8988T (cell line): ENCODE measurements at places on chromosomes 2 and 18.

DNA sequence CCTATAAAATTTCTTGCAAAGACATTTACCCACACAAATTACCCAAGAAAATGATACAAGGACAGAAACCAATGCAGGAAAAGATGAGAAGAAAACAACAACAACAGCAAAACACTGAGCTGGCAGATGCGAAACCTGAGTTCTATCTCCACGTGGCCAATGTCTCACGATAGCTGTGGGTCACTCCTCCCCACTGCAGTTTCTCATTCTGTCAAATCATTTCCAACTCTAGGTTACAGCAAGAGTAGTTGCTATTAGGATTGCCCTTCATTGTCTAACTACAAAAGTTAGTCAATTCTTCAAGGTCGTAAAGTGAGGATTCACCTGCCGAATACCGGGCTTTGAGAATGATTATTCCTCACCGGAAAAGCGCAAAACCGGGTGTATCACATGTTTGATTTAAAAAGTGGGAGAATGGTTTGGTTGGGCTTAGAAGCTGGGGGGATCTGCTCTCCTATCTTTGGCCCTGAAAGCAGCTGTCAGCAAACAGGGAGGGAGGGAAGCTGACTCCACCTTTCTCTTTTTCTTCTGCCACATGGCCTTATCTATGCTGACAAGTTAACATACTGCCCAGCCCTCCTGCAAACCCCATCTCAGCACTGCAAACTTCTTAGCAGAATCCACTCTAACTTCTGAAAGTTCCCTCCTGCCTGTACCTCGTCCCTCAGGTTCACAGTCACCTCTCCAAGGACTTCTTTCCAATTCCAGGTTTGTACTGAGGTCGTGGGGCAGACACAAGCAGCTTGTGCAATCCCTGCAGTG, 473.0 kb downstream of the SOX11 start:
- DNase-seq: no peak

- DNase-seq: no peak
These were observed 35.9 kb downstream of the FHOD3 start for GRCh38 chr18:36333414-36333813.

GRCh38 chr2:170967553-170967952, 38.5 kb downstream of the GORASP2 start:
- DNase-seq: no peak

- no peak for DNase-seq
These were observed 33.4 kb downstream of the XRCC5 start for GRCh38 chr2:216142540-216142939.

GRCh38 chr2:144154205-144154604, 365.7 kb downstream of the ZEB2 start:
- DNase-seq: no peak

DNA sequence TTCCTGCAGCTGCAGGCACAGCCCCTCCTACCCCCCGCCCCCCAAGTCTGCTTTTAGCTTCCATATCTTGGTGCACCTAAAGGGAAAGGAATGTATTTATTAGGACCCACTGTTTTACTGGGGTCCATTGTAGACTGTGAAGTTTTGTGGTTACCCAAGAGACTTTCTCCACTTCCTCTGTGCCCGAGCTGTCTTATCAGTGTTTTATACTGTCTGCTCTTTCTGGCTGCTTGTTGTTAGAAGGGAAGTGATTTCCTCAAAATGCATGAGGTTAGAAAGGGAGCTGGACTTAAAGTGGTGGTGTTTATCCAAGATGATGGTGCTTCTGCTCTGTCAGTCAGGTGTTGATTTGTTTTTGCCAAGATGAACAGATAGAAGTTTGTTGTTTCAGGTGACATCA, 85.0 kb downstream of the PTH2R start:
- DNase-seq: no peak

DNA sequence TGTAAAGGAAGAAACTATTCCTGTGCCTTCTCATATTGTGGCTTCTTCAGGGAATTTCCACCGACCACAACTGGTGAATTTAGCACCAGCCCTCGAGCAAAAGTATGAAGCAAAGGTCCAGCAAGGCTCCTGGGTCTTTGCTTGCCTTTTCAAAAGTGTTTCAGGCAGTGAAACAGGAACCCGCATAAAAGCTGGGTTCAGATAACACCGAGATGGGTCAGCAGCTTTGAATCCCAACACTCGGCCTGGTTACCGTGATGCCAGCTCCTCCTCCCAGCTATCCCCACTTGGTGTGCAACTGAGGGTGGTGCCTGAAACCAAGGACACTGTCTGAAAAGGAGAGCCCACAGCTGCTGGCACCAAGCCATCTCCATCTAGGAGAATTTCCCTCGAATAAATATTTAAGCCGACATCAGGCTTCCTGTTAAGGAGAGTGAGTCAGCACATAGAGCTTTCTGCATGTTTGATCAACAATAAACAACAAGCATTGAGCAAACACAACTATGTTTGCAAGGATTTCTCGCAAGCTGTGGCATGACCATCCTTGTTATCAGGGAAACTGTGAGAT, 69.5 kb downstream of the ANTXR1 start:
- no peak for DNase-seq

GRCh38 chr2:68046642-68047240, 16.1 kb downstream of the C1D start:
- DNase-seq: no peak

DNA sequence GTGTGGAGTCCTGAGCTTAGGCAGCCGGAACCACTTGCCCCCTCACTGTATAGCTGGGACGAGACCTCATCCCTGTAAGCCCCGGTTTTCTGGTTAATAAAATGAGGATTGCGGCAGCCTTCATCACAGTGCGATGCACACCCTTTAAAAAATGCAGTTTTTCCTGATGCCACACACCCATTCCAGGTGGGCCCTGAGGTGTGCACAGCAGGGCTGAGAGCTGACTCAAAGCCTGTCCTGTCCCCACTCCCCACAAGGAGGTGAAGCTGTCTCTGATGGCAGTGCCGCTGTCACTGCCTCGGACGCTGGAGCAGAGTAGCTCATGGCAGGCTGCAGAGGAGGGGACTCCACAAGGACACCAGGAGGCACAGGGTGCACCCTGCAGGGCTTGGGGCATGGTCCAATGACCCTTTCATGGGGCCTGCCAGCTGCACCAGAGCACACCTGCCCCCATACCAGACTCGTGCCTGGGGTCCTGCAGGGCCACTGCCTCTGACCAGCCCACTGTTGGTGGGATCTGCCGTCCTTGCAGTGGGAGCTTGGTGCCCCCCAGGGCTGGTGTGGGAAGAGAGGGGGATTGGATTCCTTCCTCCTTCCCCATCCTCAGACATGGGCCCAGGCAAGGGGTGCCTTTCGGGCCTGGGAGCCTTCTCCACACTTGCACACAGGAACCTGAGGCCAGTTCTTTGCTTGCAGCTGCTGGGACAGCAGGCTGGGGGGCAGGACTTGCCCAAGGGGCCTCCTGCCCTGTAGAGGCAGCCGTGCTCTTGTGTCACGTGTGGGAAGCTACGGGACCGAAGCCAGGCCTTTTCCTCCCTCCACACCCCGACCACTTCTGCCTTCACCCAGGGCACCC, 22.8 kb downstream of the GPC1 start:
- no peak for DNase-seq

DNA sequence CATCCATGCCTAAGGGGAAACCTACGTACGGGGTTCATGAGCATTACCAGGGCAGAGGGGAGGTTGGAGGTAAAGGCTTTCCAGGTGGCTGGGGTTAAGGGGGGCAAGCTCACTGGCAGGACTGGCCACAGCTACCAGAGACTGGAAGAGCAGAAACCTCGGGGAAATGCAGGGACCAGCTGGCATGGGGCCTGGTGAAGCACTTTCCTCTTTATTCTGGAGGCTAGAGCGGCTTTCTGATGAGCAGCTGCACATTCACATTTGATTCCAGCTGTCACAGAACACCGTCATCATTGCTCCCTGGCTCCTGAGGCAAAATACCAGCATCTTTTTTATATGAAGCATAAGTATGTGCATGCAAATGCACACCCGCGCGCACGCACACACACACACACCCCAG, 28.7 kb upstream of the LRRC30 start:
- DNase-seq: no peak

- DNase-seq: no peak
These were observed 716.4 kb downstream of the RNF144A start for GRCh38 chr2:7633566-7634153.

GRCh38 chr2:168192839-168193616, 54.4 kb downstream of the STK39 start:
- DNase-seq: no peak

- no peak for DNase-seq
These were observed at the start of gene KIF1A for GRCh38 chr2:240819858-240820606. KIF1A (minus strand) TSS chr2:240820219; CDS start chr2:240797752, 22,467 bp downstream.

GRCh38 chr2:68292108-68292710, 27.5 kb downstream of the CNRIP1 start:
- DNase-seq: no peak

GRCh38 chr2:200383380-200384110, 77.1 kb downstream of the SPATS2L start:
- no peak for DNase-seq

- no peak for DNase-seq
These were observed 138.8 kb downstream of the TWIST2 start for GRCh38 chr2:238986491-238987351.

- DNase-seq: no peak
These were observed 36.3 kb downstream of the CYP27C1 start for GRCh38 chr2:127183771-127184170.

- DNase-seq: no peak
These were observed 343.2 kb downstream of the ALK start for GRCh38 chr2:29578084-29578598.

DNA sequence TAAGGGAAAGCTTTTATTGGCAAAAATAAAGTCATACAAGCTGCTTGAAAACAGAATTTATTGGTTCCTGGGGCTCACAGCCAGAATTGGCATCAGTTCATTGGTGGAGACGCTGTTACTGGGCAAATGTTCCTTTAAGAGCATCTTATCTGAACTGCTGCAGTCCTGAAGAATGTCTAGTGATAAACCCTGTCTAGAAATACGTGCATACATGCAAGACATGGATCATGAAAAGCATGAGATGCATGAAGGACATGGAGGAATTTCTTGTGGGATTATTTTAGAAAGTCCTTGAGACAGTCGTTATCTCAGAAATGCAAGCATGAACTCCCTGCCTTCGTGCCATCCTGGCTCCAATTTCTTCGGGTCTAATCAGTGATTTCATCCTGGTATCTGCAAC, 32.5 kb upstream of the FHOD3 start:
- no peak for DNase-seq

GRCh38 chr2:123500346-123500745, 524.7 kb upstream of the CNTNAP5 start:
- DNase-seq: no peak

GRCh38 chr2:44009136-44009735, 13.4 kb upstream of the LRPPRC start:
- DNase-seq: peak; percentile 20

GRCh38 chr18:33231474-33232317, 208.8 kb downstream of the CCDC178 start:
- no peak for DNase-seq

DNA sequence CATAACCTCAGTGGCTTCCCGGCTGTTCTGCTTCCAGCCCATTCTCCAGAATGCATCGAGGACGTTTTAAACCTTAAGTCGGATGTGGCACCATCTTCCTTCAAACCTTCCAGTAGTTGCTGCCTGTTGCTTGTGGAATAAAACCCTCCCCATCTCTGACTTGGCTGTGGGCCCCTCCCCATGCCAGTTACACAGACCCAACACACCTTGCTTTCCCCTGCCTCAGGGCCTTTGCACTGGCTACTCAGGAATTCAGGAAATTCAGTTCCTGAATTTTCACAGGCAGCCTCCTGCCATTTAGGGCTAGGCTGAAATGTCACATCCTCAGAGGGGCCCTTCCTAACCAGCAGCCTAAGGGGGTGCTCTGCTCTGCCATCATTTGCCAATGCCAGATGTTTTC, 5.0 kb upstream of the ADRA2B start:
- no peak for DNase-seq

GRCh38 chr2:33489835-33490431, 13.5 kb downstream of the RASGRP3 start:
- no peak for DNase-seq

GRCh38 chr2:43708178-43708577, 31.9 kb upstream of the C1GALT1C1L start:
- DNase-seq: no peak

- no peak for DNase-seq
These were observed 57.7 kb downstream of the CENPO start for GRCh38 chr2:24850944-24851343.

- DNase-seq: no peak
These were observed 109.9 kb upstream of the ID2 start for GRCh38 chr2:8571792-8572499.

DNA sequence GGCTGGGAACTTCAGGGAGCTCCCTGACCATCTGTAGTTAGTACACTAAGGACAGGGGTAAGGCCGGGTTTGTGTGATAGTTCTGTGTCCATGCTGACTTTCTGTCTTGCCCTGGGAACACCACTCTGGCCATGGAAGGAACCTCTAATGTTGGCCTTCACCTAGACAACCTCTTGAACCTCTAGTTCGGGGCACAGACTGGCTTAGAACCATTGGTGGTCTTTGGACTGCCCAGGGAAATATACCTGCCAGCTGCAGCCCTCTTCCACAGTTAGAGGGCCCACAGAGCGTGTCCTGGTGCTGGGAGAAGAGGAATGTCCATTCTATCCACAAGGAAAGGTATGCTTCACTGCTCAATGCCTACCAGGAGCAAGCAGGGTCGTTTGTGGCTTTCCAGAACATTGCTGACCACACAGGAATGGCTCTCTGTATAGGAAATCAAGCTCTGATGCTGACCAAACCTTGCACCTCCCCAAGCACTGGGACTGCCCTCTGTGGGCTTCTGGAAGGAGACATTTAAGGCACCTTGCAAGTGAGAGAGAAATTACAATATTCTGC, 318.8 kb upstream of the EPAS1 start:
- no peak for DNase-seq

- DNase-seq: no peak
These were observed 125.4 kb downstream of the CLIP4 start for GRCh38 chr2:29240601-29241000.

DNA sequence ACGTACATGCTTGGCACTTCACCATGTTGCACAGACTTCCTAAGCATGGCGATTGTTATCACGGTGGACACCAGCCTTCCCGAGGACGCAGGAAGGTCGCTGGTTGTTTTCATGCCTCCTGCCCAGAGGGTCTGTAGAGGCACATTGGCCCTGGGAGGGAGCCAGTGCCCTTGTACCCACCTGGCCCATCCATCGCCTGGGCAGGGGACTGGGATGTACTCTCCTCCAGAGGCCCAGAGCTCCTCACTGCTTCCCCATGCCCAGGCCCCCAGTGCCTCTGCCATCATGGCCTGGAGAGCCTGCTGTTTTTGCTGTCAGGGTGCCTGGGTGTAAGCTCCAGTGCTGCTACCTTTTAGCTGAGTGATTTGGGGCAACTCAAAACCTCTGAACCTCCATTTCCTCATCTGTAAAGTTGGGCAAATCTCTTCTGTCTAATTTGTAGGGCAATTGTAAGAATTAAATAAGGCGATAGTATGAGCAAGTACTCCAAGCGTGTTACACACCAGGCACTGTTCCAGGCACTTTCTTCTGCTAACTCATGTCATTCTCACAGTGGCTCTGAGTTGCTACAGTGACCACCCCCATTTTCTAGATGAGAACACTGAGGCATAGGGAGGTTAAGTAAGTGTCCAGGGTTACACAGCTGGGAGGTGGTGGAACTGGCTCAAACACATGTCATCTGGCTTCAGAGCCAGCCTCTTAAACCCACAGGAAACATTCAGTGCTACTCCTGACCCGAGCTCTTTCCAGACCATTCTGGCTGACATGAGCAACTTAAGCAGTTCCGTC, 45.3 kb downstream of the GREB1 start:
- no peak for DNase-seq
